ENCODE measurements at places on chromosomes 6 and 20.

- DNase-seq, result no peak
Observed at GRCh38 chr6:131628726-131629125, 684 bp upstream of the MED23 start.

GRCh38 chr20:56932575-56933330, 303.6 kb downstream of the TFAP2C start:
- no peak for DNase-seq

- no peak for DNase-seq
Observed at GRCh38 chr20:44601801-44602204, 19.4 kb downstream of the PKIG start.

DNA sequence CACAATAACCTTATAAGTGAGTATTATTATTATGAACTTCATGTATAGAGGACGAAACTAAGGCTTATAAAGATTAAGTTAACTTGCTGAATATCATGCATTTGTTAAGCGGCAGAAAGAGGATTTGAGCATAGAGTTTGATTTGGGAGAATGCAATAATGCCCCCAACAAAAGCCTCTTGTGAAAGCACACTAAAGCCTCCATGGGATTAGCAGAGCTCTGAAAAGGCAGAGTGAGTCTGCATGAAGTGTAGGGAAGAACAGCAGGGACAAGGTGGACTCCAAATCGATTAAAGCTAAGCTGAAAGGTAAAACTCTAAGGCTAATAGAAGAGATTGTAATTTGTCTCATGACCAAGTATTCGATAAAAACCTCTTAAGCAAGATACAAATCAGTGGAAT, 100.3 kb downstream of the SH3BGRL2 start:
- no peak for DNase-seq

DNA sequence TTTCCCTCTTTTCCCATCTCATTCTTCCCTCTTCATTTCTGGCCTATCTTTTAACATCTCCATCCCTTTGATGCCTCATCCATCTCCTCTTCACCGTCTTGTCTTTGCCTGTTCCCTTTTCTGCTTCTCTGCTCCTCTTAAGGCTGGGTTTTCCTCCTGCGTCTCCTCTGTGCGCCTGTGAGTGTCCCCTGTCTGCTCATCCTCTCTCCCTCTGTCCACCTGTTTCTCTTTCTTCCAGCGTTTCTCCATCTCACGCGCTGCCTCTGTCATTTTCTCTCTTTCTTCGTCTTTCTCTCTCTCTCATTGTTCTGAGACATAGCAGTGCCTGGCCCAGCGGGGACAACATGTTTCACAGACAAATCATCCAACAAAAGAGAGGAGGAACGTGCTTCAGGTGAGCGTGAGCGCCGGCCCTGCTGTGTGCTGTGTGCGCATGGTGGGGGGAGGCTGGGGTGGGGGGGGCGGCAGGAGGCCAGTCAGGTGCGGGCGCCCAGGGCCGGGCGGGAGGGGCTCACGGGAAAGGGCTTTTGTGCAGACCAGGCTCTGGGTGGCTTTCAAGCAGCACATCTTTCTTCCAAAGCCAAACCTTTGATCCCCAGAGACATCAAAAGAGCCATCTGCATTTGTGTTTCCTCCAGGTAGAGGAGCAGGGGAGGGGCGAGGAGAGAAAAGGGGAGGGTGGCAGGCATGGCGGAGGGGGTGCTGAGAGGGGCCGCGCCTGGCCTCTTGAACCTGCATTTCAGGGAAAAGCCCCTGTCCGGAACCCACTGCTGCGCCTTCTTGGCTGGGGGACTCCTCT, 121.3 kb downstream of the VEGFA start:
- DNase-seq, result no peak

GRCh38 chr6:136551103-136551502, 881 bp upstream of the MAP7 start:
- DNase-seq, result no peak

DNA sequence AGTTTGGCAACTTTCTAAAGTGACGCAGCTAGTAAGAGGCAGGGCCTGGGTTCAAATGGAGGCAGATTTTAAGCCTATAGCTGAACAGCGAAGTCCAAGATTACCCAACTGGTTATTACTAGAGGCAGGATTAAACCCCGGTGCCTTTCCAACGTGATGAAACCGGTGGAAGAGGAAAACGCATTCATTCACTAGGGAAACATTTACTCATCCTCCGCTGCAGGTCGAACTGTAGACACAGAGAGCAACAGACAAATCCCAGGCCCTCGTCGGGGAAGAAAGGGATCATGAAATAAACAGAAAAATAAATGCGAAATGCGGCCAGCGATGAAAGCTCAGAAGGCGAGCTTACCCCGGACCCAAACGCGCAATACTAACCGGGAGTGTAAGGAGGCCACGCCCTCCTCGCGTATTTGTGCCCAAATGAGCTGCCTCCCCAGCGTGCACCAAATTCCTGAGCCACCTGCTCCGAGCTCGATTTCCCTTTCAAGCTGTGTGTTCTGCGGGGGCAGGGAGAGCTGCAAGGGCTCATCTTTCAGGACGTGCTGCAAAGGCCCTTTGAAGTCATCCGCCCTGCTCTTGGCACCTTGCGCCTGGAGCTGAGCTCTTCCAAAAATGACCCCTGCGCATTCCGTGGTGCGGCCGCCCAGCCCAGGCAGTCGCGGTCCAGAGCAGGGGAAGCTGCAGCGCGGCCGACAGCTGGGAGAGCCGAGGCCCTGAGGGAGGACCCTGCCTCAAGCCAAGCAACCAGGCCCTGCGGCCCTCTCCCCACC, 46.9 kb downstream of the PDYN start:
- no peak for DNase-seq

GRCh38 chr6:157432892-157433265, 51.9 kb downstream of the ZDHHC14 start:
- DNase-seq, result no peak

DNA sequence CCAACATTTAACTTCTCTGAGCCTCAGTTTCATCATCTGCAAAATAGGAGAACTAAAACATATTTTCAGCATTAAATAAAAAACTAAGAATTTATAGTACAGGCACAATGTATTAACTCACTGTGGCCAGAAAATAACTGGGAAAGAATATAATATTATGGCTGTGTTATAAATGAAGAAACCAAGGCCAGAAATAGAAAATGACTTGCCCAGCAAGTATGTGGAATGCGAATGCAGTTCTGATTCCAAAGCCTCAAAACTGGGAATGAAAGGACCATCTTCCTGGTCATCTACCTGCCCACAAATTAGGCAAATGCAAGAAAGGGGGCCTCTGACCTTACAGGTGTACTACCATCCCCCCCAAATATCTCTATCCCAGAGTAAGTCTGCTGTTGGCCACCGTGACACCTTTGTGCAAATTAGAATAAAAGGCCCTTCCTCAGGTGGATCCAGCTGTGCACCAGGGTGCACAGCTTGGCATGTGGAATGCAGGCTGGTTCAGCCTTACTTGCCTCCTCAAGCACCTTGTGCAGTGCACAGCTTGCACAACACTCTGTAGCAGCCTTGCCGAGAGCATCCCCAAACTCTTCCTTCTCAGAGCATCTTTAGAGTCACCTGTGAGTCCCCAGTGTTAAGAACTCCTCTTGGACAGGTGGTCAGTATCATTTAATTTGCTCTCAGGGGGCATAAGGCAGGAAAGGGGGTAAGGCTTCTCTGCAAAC, 4.4 kb downstream of the SLC13A3 start:
- DNase-seq, result no peak

GRCh38 chr20:58524814-58525213, 9.6 kb upstream of the APCDD1L start:
- no peak for DNase-seq

- no peak for DNase-seq
Observed at GRCh38 chr20:3181270-3181669, 7.9 kb upstream of the LZTS3 start.

GRCh38 chr20:47334022-47334551, 22.4 kb downstream of the ZMYND8 start:
- no peak for DNase-seq

DNA sequence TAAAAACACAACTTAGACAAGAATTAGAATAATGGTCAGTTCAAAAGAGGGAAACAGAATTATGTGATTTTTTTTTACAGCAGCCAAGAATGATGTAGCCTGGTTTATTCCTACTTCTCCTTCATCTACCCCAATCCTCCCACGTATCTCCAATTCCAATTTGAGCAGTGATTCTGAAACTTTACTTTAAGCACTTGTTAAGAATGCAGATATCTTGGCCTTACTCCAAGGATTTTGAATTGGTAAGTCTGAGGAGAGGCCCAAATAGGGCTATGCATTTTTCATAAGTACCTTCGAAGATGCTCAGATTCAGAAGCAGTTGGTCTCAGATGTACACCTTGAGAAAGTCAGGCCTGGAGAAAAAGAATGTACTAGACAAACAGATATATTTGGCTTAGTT, 233.4 kb upstream of the FLRT3 start:
- DNase-seq, result no peak

DNA sequence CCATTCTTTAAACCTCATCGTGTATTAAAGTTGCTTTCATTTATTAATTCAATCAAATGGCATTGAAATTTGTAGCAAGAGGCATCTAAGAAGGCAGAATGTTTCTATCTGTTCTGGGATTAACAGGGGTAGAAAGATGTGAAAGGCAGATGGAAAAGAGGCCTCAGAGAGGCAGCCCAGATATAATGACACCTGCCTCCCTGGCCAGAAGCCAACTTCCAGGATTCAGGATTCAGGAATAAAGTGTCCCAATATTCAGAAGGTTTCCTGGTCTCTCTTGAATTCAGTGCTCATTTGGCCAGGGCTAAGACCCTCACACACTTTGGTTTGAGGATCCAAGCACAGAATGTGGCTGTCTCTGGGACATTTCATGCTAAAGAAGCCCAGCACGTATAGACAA, 39.9 kb downstream of the HLA-B start:
- no peak for DNase-seq

- no peak for DNase-seq
Observed at GRCh38 chr6:139187489-139187888, 52.6 kb downstream of the HECA start.

- no peak for DNase-seq
Observed at GRCh38 chr6:158219228-158219627, 51.1 kb downstream of the GTF2H5 start.

DNA sequence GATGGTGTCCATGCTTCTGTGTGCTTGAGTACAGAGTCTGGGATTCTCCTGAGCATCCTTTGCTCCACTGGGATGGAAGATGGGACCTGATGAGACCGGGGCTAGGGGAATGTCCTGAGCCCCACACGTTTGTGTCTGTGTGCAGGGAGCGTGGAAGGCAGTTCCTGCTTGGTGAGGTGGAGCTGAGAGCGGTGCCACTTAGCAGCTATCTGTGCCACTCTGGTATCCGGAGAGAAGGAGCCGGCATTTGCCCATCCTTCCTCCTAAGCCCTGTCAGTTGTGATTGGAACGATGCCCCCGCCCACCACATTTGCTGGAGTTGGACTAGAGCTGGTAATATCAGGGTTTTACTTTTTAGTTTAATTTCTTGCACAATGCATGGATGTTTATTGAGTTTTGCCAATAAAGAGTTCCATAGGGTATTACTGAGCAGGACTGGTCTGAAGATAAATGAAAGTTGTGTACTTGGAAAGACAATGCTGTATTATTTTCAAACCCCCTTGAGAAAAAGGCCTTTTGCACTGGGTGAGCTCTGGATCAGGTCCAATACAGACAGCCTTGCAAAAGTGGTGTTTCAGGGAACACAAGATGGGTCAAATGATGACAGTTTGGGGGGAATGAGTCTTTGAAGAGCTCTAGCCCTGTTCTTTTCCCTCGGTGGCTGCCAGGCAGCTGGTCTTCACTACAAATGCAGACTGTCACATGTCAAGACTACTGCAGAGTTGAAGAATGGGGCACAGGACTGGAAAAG, 130.8 kb downstream of the SYCP2 start:
- no peak for DNase-seq

All from stimulated activated CD4-positive, alpha-beta T cell treated with anti-CD3 and anti-CD28 coated beads, Interleukin-1b, Interleukin-23, amount 100 ng/mL, for 24 hours (primary cell).